ENCODE measurements at places on chromosomes 11 and 22.

GRCh38 chr11:104164028-104164520 is at the start of gene PDGFD:
Gene PDGFD (minus strand): TSS chr11:104164147.
- DNase-seq: peak; percentile 41

DNA sequence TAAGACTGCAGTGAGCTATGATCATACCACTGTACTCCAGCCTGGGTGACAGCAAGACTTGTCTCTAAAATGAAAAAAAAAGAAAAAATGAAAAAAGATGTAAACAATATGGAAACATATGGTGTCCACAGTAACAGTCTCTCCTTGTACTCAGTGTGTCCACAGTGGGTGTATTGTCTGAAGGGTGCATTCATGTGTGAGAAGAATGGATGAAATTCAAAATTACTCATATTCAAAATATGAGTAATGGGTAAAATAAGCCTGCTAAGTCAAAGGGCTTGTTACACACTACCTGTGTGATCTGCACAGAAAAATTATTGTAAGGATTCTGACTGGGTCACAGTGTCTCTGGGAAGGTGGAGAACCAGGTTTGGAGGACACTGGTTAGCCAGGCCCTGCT is 26.9 kb downstream of the PPFIA1 start:
- no peak for DNase-seq

GRCh38 chr22:33389936-33390335 is 331.8 kb upstream of the SYN3 start:
- no peak for DNase-seq

DNA sequence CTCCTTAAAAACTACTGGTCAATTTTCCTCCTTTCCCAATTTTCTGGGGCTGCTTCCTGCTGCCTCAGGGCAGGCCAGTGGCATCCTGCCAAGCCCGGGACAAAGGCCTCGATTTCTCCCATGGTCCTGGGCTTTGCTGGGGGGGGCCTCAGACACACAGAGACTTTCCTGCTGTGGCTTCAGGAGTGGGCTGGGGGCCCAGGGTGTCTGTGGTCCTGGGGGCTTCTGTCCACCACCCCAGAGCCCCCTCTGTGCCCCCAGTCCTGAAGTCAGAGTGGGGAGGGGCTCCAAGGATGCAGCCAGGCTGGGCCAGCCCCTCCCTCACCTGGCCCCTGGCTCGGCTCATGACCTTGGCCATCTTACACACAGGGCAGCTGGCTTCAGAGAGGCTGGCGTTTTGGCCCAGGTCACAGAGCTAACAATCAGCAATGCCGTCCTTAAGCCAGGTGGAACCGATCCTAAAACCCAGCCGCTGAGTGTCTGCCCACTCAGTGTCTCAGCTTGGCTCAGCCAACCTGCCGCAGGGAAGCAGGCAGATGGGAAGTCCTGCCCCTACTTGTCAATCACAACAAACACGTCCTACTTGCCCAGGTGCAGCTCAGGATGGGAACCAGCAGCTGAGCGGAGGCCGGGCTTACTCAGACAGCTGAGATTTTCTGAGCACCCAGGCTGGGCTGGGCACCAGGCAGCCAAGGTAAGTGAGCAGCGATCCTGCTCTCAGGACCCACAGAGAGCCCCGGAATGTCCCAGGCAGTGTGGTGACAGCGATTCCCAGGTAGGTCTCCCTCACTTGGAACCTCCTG is 34.6 kb downstream of the OSBPL5 start:
- no peak for DNase-seq

DNA sequence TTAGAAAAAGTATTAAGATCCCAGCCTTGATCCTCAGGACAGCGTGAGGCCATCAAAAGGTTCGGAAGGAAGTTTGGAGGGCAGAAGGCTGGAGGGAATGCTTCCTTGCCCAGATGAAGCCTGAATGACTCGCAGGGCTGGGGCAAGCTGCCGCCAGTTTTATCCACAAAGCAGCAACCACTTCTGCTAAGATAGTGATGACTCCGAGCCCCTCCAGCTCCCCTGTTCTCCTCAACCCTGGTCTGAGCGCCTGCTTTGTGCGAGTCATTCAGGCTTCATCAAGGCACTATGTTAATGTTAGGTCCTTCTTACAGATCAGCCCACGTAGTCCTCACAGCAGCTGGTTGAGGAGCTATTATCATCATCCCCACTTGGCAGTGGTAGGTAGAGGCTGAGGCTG is 158.8 kb downstream of the COMMD9 start:
- no peak for DNase-seq

- DNase-seq: peak; percentile 4
Observed at GRCh38 chr11:32706985-32707741, 87.3 kb downstream of the CCDC73 start.

GRCh38 chr11:19228968-19229367 is 11.8 kb downstream of the E2F8 start:
- no peak for DNase-seq

DNA sequence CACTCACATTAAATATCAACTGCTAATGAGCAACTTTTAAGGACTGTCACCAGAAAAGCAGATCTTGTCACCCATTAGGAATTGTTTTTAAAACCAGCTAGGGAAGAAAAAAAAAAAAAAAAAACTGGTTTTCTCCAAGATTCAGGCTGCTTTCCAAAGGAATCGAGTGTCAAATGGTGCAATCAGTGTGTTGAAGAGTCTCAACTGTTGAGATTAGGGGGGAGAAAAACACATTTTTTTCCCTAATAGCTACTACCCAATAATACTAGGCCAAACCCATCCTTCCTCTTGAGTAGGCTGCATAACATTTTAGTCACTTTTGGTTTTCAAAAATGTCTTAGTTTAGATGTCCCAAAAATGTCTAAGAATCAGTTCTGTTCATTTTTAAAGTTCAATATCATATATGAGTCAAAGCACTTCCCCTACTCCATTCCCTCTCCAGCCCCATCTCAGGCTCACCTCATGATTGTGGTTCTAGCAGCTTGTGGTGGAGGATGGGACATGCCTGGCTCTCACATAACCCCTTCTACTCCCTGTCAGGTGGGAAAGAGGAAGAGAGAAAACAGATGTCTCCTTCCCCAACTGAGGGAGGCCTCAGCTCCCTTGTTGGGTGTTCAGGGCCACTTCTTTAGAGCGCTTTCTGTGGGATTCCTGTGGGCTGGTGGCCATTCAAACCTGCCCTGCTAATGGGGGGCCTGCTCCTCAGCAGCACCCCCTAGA is 193.6 kb downstream of the CWF19L2 start:
- DNase-seq: no peak

Data from activated CD4-positive, alpha-beta T cell treated with anti-CD3 and anti-CD28 coated beads, Interleukin-2, amount 50 U/mL, for 16 hours (primary cell).